ENCODE measurements at places on chromosomes 5 and 9.

DNA sequence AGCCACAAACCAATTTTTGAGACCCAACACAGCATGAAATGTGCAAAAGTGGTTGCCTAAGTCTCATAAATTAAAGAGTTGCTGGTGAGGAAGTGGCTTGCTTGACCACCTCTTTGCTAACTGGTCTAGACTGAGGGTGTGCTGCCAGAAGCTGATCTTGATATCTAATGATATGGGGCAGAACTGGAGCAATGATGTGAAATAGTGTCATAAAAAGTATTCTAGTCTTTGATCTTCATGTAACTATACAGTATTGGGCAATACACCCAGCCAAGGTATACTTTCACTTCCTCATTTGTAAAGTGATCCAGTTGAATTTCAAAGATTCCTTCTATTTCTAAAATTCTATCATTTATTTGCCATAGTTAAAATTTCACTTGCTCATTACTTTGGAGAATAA is 5.9 kb upstream of the YTHDC2 start:
- DNase-seq: no peak

GRCh38 chr5:157540707-157541446 is 34.7 kb downstream of the ADAM19 start:
- DNase-seq: no peak

DNA sequence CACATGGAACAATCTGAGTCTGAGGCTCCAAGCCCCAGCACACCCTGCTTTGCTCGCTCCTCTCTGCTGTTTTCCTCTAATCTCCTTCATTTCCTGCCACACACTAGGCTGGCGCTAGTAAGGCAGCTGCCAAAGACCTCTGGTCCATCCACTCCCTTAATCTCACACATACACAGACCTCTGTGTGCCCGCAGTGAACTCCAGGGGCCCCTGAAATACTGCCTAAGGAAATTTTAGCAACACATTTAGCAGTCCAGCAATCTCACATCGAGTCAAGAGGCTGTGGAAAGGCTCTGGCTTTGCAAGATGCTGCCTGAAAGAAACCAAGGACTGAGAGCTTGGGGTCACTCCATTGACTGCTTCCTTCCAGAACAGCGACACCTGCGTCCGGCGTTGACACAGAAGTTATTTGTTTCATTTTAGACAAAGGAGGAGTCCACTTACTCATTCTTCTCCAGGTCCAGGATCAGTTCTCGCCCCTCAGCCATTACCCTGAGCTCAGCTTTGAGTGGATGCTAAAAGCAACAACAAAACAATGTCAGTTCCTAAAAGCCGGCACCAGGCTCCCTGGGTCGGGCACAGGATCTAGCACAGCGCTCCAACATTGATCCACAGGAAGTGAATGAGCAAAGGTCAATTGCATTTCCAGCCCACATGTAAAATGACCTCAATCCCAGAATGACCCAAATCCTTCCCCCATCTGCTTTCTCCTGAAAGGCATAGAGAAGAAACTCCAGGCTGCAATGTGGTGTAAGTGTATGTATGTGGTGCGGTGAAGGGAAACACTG is 11.5 kb downstream of the ADAM19 start:
- no peak for DNase-seq

GRCh38 chr5:132260051-132260450 is 2.6 kb downstream of the PDLIM4 start:
- DNase-seq: no peak

DNA sequence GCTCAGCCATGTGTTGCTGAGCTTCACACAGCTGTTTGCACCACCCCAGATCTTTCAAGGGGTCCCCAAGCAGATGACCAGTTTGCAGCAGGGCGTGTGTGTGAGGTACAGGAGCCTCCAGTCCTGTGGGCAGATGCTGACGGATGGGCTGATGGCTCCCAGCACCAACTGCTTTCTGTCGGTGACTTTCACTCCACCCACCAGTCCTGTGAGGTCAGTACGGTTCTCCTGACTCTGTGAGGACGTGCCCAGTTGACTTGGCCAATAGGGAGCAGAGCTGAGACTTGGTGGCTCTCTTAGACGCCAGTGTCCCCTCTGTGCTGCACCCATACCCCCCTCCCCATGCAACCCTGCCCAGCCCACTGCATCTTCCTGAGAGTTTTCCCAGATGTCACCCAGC is 19.7 kb downstream of the COL5A1 start:
- DNase-seq: no peak

DNA sequence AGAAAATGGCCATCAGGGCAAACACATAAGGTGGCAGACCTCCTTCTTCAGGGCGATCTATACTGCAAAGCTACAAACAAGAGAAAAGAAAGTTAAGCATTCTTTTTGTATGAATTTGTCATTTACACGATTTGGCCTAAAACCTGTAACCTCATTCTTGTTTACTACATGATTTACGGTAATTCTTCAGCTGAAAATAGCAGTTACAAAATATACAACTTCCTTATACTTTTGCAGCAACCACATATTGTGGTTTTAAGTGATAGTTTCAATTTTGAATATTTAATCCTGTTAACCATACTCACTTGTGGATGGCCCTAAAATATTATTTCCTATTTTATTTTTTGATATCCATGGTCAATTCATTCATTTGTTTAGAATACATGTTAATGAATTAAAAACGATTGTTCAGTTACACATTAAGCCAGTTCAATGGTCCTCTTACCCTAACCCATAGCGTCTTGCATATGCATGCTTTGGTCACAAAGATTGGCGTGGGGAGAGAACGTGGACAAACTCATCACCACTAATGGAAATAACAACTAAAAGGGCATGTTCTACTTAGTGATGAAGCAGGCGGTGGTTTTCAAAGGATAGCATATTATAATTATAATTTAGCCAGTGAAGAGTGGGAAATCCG is 16.6 kb downstream of the TUT7 start:
- DNase-seq: no peak

- no peak for DNase-seq
Measured at GRCh38 chr5:174996941-174997340, 272.6 kb downstream of the MSX2 start.

DNA sequence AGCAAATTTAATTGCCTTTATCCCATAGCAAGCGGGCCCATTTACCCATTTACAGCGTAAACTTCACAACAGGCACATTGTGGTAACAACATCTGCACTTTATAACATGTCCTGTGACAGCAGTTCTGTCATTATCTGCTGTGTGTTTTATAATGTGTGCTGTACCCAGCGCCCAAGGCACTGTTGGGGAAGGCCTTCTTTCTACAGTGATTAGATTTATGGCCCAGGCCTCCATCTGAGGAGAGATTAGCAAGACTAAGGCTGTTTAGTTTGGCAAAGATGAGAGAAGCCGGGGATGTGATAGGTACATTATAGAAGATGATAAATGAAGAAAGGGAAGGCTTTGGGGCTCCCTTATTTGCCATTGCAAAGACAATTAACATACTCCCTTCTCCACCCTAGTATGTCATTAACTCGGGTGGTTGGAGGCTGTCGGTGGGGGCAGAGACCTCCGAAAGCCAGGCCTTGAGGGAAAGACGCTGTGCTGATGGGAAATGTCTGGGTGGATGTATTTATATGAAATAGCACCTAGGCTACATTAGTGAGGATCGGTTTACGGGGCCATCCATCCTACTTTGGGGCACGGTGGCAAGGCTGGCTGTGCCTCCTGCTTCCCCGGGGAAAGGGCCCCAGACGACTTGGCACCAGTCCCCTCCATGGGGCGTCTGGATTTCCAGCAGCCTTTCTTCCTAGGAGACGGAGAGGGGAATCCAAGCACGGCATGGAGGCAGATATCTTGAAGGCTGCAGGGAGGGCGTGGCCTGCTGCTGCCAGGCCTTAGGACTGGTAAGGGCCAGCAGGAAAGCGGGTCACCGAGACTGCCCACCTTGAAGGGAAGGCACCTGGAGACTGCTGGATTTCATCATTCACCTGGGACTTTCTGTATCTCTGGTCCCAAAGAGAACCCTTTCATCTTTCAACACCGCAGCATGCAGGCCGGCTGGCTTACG is 64.3 kb upstream of the PTCH1 start:
- no peak for DNase-seq

DNA sequence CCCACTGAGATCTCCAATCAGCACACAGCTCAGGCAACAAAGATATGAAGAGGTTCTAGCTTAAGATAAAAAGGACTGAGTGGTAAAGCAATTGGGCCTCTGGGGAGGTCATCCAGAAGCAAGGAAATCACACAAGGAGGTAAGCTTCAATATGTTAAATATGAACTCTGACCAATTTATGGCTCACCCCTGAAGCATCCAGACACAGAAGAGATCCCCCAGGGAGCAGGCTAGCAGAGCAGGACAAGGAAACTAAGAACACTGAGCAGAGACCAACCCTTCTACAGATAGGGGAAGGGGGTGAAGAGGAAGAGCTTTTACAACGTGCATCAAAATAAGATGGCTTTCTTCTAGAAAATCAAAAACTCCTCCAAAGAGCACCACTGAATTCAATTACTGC is 616.2 kb downstream of the DNAH5 start:
- no peak for DNase-seq

DNA sequence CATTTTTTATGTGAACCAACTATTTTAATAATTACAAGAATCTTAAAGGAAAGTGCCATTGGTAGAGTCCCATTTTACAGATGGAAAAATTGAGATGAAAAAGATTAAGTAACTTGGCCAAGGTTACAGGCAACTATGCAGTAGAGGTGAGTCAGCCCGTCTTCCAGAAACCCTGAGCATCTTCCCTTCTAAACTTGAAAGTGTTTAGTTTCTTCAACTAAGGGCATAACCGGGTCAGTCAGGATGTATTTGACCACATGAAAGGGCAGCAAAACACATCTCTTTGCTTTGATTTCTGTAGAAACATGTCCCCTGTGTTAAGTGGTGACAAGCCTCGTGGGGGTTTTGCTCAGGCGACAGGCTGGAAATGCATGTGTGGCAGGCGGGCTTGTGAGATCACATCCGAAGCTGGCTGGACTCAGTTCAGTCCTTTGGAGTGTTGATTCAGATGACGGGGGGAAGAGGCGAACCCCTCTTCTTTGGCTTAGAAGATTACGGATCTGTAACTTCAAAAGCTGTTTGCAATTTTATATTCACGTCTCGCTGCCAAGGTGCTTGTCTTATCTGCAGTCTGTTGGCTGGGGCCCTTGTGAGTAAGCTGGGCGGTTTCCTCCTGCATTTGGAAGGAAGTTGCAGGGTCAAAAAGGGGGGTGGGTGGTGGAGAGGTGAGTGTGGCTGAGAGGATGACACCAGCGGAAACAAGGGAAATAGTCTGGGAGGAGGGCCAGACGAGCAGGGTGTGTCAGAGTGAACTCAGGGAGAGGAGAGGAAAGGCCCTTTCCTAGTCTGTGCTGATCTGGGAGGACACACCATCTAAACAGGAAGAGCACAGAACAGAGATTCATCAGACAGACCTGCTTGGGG is 78.9 kb upstream of the RPS23 start:
- peak; percentile 51 for DNase-seq

GRCh38 chr5:107468276-107468675 is 202.5 kb downstream of the EFNA5 start:
- no peak for DNase-seq

DNA sequence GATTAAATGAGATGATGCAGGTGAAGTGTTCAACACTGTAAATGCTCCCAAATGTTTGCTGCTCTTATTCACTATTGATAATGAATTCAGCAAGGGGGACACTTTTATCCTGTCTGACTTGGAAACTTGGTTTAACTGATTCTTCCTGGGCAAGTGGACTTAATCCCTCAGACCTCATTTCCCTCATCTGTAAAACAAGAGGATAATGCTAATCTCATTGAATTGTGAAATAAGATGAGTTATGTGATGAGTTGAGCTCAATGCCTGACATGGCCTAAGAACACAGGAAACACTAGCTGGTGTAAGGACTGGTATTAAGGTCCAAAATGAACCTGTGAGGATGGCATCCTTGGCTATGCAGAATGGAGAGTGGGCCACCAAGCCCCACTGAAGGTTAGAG is 23.3 kb downstream of the TNFSF15 start:
- DNase-seq: no peak

Data from stimulated activated CD8-positive, alpha-beta memory T cell treated with anti-CD3 and anti-CD28 coated beads, Interleukin-4, amount 100 ng/mL, for 1 hour (primary cell).